Fibroblast of skin of left biceps (primary cell): ENCODE measurements at places on chromosomes 4 and X.

DNA sequence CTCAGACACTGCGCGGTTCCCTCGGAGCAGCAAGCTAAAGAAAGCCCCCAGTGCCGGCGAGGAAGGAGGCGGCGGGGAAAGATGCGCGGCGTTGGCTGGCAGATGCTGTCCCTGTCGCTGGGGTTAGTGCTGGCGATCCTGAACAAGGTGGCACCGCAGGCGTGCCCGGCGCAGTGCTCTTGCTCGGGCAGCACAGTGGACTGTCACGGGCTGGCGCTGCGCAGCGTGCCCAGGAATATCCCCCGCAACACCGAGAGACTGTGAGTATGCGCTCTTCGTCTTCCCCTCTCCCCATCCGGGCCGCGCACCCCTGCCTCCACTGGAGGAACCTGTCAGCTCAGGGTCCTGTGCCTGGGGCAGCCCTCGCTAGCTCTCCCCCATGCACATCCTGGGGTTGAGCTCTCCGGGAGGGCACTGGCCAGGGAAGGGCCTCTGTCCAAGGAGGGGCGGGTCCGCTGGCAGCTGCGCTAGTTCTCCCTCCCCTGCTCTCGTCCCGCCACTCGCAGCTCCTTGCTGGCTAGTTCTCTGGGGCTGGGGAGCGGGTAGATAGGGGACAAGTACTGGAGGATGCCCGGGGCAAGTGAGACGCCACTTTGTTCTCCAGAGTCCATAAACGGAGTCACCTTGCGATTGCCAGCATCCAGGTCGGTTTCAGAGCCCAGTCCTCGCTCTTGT lies 2.2 kb downstream of the SLIT2 start:
- DNase-seq = no peak

- DNase-seq = peak; percentile 73
Observed at GRCh38 chrX:153724252-153725038, at the start of the genes ABCD1 and BCAP31. ABCD1 (plus strand) TSS chrX:153724856; CDS start chrX:153725267, 411 bp downstream. BCAP31 (minus strand) TSS chrX:153724387; CDS start chrX:153723244, 1,143 bp downstream.

GRCh38 chr4:80092088-80092487 lies 19.1 kb upstream of the ANTXR2 start:
- no peak for DNase-seq

DNA sequence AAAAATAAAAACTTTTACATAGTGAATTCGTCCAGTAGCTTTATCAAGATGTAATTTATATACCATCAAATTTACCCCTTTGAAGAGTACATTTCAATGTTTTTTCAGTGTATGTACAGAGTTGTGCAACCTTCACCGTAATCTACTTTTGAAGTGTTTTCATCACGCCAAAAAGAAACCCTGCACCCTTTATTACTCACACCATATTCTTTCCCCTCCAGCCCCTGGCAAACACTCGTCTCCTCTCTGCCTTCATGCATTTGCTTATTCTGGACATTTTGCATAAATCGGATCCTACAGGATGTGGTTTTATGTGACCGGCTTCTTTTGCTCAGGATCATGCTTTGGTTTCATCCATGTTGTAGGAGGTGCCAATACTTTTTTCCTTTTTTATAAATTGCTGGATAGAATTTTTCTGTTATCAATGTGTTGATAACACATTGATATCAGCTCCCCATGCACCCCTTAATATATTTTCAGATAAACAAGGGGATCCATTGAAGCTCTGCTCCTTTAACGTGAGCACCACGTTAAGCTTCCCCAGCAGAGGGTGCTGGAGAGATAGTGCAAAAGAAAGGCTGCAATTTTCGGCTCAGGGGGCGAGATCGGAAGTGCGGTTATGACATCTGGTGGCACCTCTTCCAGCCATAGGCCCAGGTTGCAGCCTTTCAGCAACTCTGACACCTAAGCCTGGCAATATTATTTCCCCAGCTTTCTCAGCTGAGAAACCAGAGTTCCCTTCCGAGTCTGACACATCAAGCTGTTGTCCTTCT lies 100.1 kb upstream of the VCX3B start:
- no peak for DNase-seq

DNA sequence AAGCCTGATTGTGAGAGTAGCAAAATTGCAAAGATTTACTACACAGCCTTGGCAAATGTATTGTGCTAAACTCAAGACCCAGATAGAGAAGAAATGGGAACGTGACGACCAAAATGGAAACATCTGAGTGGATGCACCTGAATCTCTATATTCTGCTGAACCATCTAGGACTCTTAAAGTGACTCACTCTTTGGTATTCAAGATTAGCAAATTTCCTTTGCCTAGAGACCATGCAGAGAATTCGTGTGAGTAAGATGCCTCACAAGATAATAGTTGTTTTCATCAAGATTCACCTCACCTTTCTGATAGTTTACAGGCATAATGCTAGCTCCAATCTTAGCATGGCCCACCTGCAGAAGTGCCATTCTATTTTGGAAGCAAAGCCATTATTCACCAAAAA lies 14.4 kb upstream of the ATOH1 start:
- DNase-seq = no peak

GRCh38 chr4:145938618-145939440 lies at the start of gene ZNF827:
ZNF827 (minus strand) TSS chr4:145938823; CDS start chr4:145938407, 416 bp downstream.
- DNase-seq = peak; percentile 60

GRCh38 chr4:73620115-73620792 lies at the start of gene RASSF6:
RASSF6 (minus strand) TSS chr4:73620436; CDS start chr4:73611795, 8,641 bp downstream.
- no peak for DNase-seq

DNA sequence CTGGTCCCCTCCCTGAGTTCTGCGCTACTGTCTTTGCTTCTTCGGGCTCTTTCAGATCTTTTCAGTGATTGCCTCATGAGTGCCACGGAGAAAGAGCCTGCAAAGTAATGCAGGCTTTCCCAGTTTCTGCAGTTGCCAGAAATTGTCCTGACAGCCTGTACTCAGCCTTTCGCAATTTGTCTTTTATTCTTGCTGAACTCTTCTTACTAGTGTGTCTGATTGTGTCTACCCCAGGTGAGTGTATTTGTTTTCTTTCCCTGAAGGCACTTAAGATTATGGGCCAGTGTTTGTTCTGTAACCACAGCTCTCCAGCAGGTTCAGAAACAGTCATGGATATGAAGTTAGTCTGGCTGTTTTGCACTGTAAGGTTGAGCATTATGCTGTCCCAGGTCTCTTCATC lies 47.1 kb downstream of the FAM193A start:
- DNase-seq = no peak

DNA sequence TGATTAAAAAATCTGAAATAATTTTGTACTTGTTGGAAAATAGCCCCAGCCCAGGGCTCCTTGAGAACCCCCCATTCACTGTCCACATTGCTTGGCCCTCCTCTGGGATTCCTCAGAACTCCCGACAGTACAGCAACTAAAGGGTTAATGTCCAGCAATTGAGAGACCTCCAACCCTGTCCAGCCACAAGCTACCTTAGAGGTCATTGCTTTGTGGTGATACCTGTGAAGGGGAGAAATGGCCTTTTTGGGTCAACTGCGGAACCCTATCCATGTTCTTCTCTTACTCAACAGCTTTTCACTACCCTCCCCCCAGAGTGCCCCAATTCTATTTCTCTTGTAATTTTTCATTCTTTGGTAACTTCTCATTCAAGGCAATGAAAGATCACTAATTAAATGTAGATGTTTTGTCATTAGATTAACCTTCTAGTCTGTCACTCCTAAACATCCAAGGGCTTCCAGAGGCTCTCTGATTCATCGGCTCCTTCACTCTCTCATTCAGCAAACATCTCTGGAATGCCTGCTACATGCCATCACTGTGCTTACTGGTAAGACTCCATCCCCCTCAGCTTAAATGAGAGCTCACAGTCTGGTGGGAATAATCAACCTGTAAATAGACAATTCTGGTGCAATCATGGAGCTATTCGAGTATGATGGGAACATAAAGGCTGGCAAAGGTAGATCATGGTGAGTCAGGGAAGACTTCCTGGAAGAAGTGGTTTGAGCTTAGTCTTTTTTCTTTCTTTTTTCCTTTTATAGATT lies 241.4 kb upstream of the PGRMC2 start:
- DNase-seq = peak; percentile 99

DNA sequence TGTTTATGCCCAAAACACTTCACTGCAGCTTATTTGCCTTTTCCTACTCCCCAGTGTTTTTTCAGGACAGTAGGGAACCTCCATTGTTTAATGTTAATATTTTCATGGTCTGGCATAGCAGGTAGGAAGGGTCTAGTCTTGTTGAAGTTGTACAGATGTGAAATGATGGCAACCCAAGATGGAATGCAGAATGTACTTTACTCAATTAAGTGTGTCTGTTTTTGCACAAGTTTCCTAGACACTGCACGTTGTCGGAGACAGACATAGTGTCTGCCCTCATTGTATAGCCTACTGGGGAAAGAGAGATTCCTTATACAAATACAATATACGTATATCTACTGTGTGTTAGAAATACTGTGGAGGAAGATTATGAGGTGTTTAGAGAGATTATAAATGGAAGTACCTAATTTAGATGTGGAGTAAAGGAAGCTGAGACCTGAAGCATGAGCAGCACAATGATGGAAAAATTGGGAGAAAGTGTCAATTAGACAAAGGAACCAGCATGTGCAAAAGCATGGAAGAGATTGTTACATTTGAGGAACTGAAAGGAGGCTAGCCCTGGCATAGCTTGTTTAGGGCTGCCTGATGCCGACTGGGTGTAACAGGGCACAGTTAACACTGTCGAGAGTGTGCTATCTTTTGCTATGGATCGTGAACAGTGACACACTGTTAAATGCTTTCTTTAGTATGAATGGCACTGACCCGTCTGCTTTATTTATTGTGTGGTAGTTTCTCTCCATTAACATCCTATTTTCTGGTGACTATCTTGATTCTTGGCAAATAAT lies 18.4 kb downstream of the CPEB2 start:
- DNase-seq = no peak

GRCh38 chrX:72029483-72030411 lies 102.0 kb downstream of the RTL5 start:
- DNase-seq = peak; percentile 79

- peak; percentile 85 for DNase-seq
Observed at GRCh38 chr4:41178372-41179370, 35.7 kb downstream of the APBB2 start.

- no peak for DNase-seq
Observed at GRCh38 chrX:120140293-120140981, 18.0 kb upstream of the RHOXF2 start.
